Effector CD4-positive, alpha-beta T cell (primary cell): ENCODE measurements at places on chromosomes 4 and X.

GRCh38 chrX:120286733-120287512, 24.3 kb downstream of the TMEM255A start:
- no peak for DNase-seq

DNA sequence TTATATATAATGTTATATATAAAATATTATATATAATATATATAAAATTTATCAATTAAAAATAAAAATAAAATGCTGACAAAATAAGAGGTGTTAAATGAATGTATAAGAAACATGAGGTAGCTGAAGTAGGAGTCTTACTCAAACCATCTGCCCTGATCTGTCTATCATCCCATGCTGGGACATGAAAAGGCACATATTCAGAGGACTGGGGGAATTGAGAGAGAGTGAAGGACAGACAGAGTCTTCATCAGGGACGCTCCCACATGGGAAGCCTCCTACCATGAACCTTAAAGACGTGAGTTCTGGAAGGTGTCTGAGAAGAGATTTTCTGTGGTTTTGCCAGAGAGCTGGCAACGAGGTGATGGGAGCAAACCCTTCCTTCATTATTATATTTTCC, 4.1 kb upstream of the ARSF start:
- no peak for DNase-seq

DNA sequence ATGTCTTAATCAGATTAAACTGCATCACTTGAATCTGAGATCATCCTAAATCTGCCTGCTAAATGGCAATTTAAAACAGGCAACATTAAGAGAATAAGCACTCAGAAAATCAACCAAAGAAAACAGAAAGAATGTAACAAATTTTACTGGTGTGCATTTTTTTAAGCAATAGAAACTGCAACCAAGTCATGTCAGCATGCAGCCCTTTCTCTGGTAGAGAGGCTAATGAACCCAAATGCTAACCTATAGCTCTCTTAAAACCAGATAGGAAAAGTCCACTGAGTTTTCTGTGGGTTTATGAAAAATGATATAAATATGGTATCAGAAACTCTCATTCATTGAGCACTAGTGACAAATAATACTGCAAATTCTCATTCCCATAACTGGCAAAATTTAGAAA, 35.6 kb downstream of the COL25A1 start:
- DNase-seq = no peak

GRCh38 chr4:81214881-81215868, at the start of gene PRKG2:
TSS of gene PRKG2 (minus strand) at chr4:81215222. CDS start at chr4:81205047, 10,175 bp downstream.
- no peak for DNase-seq

DNA sequence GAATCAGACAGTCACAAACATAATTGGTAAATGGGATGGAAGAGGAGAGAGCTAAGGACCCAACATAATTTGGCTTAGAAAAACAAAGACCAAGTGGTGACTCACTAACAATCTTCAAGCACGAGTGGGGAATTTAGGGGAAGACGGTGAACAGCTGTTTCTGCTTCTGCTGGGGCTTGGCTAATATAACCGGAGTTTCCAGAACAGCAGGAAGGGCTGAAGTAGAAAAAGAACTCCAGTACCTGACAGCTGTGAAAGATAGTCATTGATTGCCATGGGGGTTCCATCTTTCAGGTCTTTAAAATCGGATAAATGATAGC, 290.9 kb upstream of the LDB2 start:
- no peak for DNase-seq

DNA sequence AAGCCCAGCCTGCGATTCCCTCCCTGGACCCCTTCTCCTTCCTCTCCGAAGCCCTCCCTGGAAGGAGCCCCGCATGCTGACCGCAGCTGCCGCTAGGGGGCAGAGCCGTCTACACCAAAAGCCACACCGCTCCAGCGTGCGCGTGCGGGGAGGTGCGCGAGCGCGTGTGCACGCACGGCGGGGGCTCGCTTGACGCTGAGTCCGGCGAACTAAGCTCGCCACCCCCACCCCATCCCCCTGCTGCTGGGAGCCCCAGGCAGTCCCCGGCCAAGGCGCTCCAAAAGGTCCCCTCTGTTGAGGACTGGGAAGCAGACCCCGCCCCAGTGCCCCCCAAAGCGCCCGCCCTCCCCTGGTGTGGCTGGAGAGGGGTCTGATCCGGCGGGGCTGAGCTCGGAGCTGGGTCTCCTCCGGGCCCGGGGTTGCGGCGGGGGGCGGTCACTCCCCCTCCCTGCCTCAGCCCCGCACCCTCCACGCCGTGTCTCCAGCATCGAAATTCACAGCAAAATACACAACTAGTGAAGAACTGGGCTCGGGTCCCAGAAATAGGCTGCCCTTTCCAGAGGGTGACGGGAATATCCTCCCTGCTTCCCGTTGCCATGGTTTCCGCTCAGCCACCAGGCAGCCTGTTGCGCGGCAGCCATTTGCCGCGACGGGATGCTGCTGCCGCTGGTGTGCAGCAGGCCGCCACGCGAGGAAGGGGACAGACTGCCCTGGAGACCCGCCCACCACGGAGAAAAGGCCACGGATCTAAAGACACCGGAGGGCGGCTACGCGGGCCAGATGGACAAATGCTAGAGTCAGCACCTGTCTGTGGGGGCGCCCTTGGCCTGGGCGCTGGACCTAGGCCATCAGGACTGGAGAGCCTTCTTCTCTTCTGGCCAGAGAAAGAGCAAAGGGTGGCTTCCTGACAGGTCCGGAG, 11.2 kb upstream of the CCNQ start:
- peak; percentile 69 for DNase-seq
